ENCODE measurements at places on chromosomes 3 and 15. TPM values are rescaled to one million over a fixed set of nuclear protein-coding genes. Genes with fewer than 3 reads are reported as not detected.

IL12A gene
- 3.9 TPM for total RNA-seq

DNA sequence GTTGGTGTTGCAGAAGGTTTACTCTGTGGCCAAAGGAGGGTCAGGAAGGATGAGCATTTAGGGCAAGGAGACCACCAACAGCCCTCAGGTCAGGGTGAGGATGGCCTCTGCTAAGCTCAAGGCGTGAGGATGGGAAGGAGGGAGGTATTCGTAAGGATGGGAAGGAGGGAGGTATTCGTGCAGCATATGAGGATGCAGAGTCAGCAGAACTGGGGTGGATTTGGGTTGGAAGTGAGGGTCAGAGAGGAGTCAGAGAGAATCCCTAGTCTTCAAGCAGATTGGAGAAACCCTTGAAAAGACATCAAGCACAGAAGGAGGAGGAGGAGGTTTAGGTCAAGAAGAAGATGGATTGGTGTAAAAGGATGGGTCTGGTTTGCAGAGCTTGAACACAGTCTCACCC, 4.0 kb downstream of the CCR5 start:
- H3K4me3 ChIP-seq = no peak overlapping the region
- no peaks in the 10 kb centered on the region for H3K27me3 ChIP-seq
- DNase-seq = no peak

- H3K4me3 ChIP-seq = no peak overlapping the region
- DNase-seq = no peak
These were observed 64.2 kb downstream of the TNIK start for GRCh38 chr3:171396048-171396447.

DNA sequence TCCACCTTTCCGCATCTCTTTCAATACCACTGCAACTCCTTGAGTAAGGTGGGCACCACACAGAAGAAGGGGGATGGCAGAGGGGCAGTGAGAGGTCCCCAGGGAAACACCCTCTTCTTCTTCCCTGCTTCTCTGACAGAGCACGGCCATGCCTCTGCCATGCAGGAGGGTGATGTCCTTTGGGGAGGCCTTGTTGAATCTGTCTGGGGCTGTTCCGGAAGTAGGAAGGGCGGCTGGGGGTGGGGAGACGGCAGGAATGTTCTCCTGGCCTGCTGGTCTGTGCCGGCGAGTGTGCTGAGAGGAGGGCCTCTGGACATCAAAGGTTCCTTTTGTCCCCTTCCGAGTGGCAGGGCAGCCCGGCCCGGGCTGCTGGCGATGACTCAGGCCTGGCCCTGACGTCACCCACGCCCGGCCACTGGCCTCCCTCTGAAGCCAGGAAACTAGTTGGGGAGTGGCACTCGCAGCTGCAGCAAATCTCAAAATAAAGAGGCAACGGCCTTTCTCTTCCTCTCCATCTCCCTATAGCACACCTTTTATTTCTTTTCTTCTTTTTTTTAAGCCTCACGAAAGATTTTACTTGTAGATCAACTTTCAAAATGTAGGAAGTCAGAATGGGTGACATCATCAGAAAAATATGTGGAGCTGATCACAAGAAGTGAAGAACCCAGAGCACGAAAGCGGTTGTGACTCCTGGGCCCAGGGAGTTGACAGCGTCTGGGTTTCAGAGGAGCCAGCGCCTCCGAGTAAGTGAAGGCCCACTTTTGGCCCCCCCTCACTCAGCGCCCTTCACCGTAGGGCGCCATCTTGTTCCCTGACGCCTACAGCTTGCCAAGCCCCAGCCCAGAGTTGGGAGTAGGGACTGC, at the start of gene ZBTB38:
Gene ZBTB38 (plus strand): TSS at position 443 of the 863 bp plus-strand sequence. CDS start 73,885 bp downstream, outside the sequence.
- H3K27me3 ChIP-seq = no peaks in the 10 kb centered on the region
- H3K27ac ChIP-seq = peak within 1 kb of the TSS; percentile 90
- DNase-seq = peak; percentile 97
- no peaks in the 10 kb centered on the region for H3K36me3 ChIP-seq
- H3K4me1 ChIP-seq = no peaks in the 10 kb centered on the region

DNA sequence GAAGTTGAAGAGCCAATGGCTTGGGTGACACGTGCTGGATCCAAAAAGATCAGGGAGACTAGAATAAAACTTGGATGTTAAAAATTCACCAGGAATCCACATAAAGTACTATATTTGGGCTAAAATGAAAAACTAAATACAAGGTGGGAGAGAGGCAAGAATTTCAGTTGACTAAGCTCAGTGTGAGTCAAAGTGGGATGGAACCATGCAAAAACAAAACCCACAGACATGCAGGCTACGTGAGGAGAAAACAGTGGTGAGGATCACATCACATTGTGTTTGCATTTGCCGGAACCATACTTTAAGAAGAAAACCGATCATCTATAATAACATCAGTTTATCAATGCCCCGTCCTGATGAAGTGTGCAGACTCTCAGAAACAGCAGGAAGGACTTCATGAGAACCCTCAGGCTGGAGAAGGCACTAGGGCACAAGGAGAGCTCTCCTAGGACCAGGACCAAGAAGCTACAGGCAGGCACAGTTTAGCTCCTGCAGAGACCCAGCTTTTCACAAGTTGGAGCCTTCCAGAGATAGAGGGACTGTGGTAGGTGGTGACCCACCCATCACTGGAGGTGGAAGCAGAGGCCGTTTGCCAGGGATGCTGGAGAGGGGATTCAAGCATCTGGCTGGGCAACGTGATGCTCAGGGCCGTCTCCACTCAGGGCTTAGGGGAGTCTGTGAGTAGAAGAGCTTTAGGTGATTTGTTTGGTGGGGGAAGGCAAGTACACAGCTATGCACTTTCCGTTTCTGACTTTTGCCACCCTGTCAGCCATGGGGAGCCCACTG, 29.0 kb upstream of the NR2E3 start:
- no peaks in the 10 kb centered on the region for H3K27me3 ChIP-seq
- DNase-seq = no peak
- no peak overlapping the region for H3K4me3 ChIP-seq
- no peaks in the 10 kb centered on the region for H3K4me1 ChIP-seq
- H3K27ac ChIP-seq = no peak overlapping the region
